Thymus (tissue), 14 donors: ENCODE measurements at places on chromosomes 12 and 14.
A peak's percentile ranks its signal among the peaks of the same experiment; 100 is the strongest.

DNA sequence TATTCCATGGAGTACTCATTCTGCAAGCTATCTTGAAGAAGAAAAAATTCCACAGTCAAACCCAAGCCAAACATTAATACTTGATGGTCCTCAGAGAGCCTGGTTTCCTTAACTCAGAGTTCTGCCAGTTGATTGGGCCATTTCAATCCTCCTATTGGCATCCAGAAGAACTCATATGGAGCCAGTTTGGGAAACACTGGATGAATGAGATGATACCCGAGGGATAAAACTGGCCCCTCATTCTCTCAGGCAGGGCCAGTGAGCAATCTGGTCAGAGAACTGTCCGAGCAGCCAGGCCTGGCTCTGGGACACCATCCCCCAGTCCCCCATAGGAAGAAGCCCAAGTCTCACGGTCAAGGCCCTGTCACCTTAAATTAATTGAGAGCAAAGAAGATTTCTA, 48.8 kb downstream of the NUAK1 start:
- no peak for DNase-seq

DNA sequence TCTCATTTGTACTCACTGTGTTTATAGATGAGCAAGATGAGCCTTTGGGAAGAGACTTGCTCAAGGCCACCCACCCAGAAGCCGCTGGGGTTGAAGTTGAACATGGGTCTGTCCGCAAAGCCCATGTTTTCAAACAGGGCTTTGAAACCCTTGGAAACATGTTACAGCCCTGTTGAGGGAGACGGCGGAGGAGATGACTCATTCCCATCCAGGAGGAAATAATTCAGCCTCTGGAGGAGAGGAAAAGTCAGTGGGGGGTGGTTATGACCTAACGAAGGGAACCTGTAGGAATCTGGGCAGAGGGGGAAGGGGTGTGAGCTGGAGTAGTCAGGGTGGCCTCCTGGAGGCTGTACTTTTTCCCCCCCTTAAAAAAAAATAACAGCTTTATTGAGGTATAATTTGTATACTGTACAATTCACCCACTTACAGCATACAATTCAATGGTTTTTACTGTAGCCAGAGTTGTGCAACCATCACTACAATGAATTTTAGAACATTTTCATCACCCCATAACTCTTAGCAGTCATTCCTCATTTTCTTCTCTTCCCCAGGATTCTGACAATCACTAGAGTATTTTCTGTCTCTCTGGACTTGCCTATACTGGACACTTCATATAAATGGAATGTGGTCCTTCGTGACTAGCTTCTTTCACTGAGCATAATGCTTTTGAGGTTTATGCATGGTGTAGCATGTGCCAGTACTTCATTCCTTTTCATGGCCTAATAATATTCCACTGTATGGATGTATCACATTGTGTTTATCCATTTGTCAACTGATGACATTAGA, 1.9 kb upstream of the RIN3 start:
- DNase-seq: no peak

DNA sequence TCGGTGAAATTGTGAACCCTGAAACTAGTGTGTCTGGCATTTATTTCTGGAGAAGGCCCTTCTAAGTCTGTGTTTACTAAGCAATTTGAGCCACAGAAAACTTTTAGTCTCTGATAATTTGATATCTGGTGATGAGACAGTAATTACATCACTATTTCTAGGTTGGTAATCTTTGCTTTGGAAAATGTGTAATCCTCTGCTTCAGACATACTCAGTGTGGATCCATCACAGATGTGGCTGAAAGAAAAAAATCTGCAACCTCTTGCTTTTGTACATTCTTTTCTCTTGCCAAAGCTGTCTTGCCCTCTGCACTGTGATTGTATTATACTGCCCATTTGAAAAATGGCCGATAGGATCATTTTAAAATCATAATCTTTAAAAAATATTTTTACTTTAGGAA, 78.1 kb downstream of the PELI2 start:
- DNase-seq: no peak

- no peak for DNase-seq
Measured at GRCh38 chr12:130859161-130859560, 12.7 kb upstream of the RAN start.

- no peak for DNase-seq
Measured at GRCh38 chr14:91088585-91089235, 25.2 kb upstream of the DGLUCY start.

DNA sequence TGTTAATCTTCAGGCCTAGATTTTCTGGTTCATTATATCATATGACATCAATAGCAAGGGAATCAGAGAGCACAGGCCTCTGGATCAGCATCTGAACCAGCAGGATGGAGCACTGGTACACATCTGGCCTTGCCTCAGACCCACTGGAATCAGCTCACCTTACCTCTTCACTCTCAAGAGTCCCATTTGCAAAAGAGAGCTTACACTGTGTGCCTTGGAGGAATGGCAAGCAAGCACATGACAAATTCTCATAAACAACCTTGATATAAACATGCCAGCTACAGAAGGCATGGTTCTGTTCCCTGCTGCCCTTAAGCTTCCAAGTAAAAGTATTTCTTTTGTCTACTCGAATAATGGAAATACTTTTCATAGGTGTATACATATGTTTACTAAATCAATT, 128.6 kb upstream of the CPM start:
- no peak for DNase-seq

- no peak for DNase-seq
Measured at GRCh38 chr14:94483071-94483451, 7.1 kb upstream of the SERPINA9 start.

GRCh38 chr12:24759155-24759554, 189.7 kb downstream of the BCAT1 start:
- no peak for DNase-seq

DNA sequence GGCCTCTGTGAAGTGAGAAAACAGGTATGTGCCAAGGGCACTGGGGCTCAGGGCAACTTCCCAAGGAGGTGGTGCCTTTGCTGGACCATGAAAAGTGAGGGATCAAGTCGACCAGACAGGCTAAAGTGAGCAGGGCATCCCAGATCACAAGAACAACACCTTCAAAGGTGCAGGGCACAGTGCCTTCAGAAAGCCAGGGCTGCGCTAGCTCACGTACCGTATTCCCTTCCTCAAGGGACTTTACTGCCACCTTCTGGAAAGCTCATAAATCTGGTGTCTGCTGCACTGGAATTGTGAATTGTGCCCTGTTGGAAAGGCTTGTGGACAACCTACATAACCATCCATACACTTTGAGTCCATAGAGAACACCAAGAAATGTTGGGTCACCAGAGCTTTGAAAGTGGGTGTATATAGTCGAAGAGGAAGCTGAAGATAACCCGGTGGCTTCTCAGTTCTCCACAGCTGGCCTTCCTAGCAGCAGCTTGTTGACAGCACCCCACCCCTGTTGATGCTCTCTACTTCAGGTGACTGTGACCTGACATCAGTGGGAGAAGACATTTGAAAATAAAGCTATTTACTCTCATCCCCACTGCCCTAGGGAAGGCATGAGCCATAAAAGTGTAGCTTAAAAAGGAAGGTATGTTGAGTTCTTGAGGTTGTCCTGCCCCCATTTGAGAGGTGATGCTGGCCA, 24.5 kb downstream of the FIGNL2 start:
- DNase-seq: peak; percentile 42

GRCh38 chr14:86911486-86911885, 1081.5 kb downstream of the GALC start:
- DNase-seq: no peak

DNA sequence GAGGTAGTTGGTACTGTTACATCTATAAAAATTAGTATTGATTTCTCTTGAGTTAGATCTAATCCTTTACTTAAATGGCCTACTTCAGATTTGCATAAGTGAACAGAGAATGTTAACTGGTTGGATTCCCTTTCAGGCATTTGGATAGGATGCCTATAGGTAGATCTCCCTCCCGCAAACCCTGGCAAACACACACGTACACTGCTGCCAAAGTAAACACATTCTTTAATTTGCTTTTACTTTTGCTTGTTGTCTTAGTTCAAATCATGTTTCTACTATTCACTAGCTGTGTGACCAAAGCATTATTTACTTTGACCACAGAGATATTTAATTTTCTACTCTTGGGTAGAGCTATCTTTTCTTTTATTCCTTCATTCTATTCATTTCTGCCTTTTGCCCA, 936.1 kb upstream of the FBXO33 start:
- DNase-seq: no peak

GRCh38 chr12:93360688-93361087, 17.0 kb upstream of the NUDT4 start:
- DNase-seq: no peak

DNA sequence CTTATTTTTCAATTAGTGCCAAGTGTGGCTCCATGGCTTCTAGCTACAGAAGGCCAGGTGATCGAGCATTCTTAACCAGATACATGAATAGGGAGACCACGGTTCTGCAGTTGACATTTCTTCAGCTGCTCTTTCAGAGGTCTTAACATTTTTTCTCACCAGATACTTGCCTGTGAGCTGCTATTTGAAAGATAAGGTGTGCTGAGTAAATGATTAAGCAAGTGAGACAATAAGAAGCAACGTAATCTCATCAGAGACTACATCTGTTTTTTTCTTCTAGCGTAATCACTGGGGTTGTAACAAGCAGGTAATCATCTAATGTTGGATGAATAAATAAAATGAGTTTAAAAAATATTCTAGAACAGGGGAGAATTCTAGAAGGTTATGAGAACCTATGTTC, 912.9 kb downstream of the DIO2 start:
- no peak for DNase-seq

DNA sequence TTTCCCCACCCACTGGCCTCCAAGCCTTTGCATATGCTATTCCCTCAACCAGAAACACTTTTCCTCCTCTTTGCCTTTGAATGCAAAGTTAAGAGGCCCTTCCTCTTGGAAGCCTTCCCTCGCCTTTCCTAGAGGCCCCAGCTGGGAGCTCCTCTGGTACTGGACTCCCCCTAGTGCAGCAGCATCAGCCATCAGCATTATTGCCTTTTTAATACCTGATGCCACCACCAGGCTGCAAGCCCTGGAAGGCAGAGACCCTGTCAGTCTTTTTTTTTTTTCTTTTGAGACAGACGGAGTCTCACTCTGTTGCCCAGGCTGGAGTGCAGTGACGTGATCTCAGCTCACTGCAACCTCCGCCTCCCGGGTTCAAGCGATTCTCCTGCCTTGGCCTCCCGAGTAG, 19.1 kb upstream of the PLA2G1B start:
- DNase-seq: no peak

- DNase-seq: no peak
Measured at GRCh38 chr14:63174760-63175191, 29.5 kb upstream of the RHOJ start.

- DNase-seq: no peak
Measured at GRCh38 chr12:105504286-105504685, 173.8 kb downstream of the C12orf75 start.

GRCh38 chr12:49403971-49404450, 36.7 kb downstream of the SPATS2 start:
- DNase-seq: no peak

DNA sequence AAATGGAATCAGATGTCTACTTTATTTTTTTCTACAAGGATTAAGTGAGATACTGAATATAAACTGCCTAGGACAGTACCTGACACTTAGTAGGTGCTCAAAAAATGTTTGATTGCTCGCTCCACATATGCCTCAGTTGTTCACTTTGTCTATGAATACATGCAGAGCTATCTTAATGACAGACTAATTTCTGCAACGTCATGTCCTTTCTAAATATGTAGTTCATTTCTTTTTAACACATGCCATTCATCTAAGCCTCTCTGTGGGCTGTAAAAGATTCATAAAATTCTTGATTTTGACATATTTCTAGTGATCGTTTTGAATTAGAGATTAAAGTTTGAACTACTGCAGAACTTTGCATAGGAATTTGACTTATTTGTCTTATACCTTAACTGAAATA, 176.3 kb upstream of the STXBP6 start:
- DNase-seq: no peak

- no peak for DNase-seq
Measured at GRCh38 chr12:114669401-114670290, 14.3 kb downstream of the TBX3 start.

- no peak for DNase-seq
Measured at GRCh38 chr12:124157406-124157805, 137.5 kb upstream of the RFLNA start.

- DNase-seq: no peak
Measured at GRCh38 chr12:88516811-88517210, 63.5 kb downstream of the KITLG start.

DNA sequence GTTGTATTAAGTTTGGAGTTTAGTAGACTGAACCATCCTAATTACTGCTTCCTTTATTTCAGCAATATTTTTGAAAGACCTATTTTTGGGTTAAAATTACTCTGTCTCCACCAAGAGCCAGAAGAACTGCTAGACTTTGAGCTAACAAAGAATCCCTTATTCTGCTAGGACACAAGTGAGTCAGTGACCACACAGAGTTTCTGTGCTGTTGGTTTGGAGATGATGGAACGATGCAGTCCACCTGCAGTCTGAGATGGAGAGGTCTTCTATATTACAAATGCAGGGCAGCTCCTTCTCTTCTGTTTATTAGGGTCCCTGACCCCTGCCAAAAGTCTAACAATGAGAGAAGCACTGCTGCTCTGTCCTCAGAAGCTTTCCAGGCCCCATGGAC, 6.7 kb upstream of the STXBP6 start:
- DNase-seq: no peak

- no peak for DNase-seq
Measured at GRCh38 chr14:87626266-87626665, 366.7 kb downstream of the GALC start.

GRCh38 chr12:20865873-20866272, 55.4 kb downstream of the SLCO1B3 start:
- no peak for DNase-seq

- no peak for DNase-seq
Measured at GRCh38 chr14:80678436-80678835, 263.1 kb downstream of the CEP128 start.

DNA sequence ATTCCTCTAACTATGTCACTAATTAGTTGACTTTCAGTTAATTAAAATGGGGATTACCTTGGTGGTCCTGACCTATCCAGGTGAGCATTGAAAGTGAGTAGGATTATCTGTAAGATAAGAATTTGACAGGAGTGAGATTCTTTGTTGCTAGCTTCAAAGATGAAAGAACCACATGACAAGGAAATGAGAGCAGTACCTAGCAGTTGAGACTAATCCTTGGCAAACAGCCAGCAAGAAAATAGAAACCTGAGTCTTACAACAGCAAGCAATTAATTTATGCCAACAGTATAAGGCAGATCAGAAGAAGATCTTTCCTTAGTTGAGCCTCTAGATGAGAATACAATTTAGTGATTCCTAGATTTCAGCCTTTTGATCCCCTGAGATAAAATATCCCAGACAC, 1058.4 kb downstream of the LRFN5 start:
- DNase-seq: no peak

DNA sequence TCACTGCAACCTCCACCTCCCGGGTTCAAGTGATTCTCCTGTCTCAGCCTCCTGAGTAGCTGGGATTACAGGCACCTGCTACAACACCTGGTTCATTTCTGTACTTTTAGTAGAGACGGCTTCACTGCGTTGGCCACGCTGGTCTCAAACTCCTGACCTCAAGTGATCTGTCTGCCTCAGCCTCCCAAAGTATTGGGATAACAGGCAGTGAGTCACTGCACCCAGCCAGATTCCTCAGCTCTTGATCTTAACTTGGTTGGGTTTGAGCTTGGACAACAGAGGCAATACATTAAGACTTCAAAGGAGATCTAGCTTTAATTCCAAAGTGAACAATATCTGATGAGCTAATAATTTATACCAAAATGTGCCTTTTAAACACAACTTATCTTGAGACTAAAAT, 5.6 kb downstream of the DAZAP2 start:
- DNase-seq: no peak
